ENCODE measurements at places on chromosomes 3 and 15. TPM values are rescaled to one million over a fixed set of nuclear protein-coding genes. Genes with fewer than 3 reads are reported as not detected.

The GHRL gene
- 0.73 TPM for total RNA-seq

GRCh38 chr3:38636881-38637280 is 12.6 kb downstream of the SCN5A start:
- no peak for DNase-seq

DNA sequence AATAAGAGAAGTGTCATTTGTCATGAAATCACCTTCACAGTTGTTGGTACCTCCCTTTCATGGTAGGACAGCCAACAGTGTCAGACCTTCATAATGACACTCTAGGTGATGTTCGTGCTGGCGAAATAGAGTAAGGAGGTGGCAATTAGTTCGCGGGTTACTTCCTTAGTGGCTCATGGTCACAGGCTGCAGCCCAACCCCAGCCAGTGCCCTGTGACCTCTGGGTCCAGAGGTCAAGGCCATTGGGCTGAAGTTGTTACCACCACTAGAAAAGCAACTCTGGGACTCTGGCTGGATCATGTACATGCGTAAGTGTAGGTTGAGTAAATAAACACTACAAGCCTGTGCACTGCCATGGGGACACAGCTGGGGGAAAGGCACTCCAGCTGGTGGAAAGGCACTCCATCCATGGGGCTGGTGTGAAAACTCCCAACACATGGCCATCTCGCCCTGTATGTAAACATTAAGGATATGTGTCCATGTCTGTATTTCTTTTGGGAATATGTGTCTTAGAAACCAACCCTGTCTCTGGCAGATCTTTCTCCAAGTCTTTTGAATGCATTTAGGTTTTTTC is 106.7 kb downstream of the RYK start:
- DNase-seq = no peak

- no peak for DNase-seq
Measured at GRCh38 chr3:16960125-16960524, 75.4 kb downstream of the PLCL2 start.

- no peak for DNase-seq
Measured at GRCh38 chr3:172070802-172071201, 31.4 kb downstream of the FNDC3B start.

- no peak for DNase-seq
Measured at GRCh38 chr3:162122405-162122804, 625.8 kb downstream of the OTOL1 start.

The LRCH3 gene
- 50.1 TPM for total RNA-seq

DNA sequence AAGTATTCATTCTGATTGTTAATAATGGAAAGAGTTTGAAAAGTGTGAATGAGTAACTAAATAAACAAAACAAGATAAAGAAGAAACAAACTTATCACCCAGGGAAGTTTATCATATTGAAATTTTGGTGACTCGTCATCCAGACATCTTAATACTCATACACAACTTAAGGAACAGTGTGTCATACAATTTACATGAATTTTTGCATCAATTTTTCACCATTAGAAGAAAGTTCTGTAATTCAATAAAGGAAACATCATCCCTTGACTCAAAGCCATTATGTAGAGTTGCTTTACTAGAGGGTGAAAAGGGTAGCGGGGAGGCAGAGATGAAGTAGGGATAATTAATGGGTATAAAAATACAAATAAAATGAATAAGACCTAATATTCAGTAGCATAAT is 536.2 kb downstream of the GRM7 start:
- no peak for DNase-seq
